ENCODE measurements at places on chromosomes 11 and 22.

- DNase-seq = no peak
Measured at GRCh38 chr11:126915430-126915829, 85.1 kb downstream of the KIRREL3 start.

DNA sequence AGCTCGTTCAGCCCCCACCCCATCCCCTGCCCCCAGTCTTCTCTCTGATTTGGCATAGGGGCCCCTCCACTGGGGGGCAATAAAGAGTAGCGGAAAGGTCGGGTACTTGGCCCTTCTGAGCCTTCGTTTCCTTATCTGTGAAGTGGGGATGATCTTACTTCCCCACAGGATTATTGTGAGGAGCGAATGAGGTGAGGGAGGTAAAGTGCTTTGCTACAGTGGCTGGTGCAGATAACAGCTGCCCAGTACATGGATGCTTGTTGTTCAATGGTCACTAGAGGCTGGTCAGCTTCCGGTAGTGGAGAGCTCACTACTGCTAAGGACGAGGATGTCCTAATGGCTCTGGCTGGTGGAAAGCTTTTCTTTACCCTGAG, 101.2 kb downstream of the CEP164 start:
- DNase-seq = no peak

DNA sequence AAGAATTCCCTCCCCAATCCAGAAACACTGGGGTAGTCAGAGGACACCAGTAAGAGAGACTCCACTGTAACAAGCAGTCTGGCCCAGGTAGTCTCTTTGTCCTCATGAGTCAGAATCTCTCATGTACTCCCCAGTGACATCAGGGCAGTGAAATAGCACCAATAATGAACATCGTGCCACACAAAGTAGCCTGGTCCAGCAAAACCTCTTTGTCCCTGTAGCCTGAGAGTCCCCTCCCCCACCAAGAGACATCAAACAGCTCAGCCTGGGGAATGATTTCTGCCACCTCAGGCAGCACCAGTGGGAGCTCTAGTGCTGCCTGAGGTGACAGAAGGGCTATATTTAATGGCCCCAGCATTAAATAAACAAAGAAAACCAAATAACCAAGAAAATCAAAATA, 88.1 kb downstream of the SBF2 start:
- DNase-seq = no peak

- no peak for DNase-seq
Measured at GRCh38 chr22:39212721-39213376, 31.9 kb downstream of the PDGFB start.

GRCh38 chr11:35600331-35600838, 17.9 kb upstream of the FJX1 start:
- DNase-seq = no peak

- DNase-seq = peak; percentile 38
Measured at GRCh38 chr11:77619576-77620198, 17.9 kb downstream of the CLNS1A start.

- no peak for DNase-seq
Measured at GRCh38 chr11:71055925-71056324, 196.5 kb downstream of the SHANK2 start.

GRCh38 chr11:18578975-18579598, 9.4 kb downstream of the UEVLD start:
- DNase-seq = no peak

GRCh38 chr22:17257121-17258001, 38.1 kb upstream of the ADA2 start:
- no peak for DNase-seq

DNA sequence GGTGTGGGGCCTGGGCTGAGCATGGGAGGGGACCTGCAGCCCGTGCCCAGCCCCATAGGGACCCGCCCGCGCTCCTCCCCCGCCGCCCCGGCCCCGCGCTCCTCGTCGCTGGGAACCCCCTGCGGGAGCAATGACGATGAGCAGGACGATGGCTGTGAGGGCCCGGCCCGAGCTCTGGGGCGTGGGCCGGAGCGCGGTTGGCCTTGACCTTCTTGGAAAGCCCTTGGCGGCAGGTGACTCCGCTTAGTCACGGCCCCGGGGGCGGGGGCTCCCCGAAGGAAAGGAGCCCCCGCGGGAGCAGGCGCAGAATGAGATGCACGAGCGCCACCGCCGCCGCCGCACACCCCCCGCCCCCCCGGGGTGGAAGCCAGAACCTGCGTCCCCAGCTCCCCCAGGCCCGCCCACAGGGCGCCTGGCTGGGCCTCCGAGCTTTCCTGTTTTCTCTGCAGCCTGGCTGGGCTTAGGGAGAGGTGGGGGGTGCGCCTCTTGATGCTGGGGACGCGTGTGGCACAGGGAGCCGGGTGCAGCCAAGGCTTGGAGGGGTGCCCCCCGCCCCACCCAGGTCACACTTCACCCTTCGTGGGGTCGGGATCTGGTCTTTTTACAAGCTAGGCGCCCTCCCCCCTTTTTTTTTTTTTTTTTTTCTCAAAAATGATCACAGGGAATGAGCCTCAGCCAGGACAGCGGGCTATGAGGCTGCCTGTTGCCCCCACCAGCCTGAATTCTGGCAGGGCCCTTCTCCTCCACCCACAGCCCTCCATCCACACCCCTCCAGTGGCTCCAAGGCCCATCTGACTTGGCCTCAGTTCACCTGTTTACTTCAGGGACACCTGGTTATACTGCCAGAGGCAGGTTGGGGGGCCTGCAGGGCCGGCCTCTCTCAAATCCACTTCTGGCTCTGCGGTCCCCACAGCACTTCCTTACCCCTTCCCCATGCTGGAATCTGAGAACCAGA, 17.9 kb downstream of the CRELD2 start:
- DNase-seq = peak; percentile 93

DNA sequence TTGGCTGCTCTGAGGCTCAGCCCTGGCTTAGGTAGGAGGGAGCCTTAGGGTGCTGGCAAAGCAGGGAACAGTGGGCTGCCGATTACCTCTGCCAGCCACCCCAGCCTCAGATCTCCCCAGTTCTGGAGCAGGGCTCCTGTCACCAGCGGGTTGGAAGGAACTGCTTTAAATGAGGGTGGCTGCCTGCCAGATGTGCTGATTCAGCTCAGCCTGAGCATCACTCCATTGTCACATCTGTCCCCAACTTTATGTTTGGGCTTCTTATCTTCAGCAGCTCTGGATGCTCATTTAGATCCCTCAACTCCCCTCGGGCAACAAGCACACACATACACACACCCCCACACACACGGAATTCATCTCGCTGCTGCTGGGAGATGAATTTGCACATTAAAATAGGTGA, 16.9 kb upstream of the ANKK1 start:
- DNase-seq = no peak

DNA sequence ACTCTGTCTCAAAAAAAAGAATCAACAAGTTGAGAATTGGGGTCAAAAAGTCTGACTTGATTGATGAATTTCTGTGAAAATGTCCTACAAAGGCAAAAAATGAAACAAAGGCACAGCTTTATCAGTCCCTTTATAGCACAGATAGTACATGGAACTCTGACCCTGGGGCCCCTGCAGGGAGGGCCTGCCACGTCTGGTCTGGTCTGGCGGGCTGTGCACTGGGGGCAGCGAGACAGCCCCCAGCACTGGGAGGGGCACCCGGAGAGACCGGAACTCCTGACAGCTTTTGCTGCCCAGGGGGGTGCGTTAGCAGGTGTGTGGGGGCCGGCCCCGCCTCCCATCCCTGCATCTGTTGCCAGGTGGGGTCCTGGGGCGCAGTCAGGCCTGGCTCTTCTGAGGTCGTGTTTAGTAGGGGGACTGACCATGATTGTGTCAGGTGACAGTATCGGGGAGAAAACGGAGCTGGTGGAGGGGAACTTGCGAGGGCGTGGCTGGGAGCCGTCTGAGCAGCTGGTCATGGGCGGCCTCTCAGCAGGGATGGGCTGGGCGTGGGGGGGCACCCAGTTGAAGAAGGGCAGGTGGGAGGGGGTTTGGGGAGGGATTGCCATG, 51.7 kb downstream of the GRAMD4 start:
- DNase-seq = no peak

DNA sequence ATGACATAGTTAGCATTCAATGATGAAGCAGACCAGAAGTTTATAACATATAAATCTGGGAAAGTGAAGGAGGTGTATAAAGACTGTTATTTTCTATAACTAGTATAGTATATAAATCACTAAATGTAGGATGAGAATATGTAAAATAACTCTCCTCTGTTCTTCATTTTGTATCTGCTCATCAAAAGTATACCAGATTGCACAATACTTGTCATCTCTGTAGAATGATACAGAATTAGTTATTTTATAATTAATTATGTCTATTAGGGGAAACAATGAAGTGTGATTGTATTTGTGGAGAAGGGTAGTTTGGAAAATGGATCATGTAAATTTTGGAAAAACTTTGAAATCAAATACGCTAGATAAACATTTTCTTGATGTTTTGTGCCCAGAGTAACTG, 18.4 kb downstream of the OR51L1 start:
- no peak for DNase-seq

GRCh38 chr11:31788085-31788484, 23.0 kb downstream of the PAX6 start:
- DNase-seq = no peak

- no peak for DNase-seq
Measured at GRCh38 chr22:19143967-19144400, 467 bp downstream of the ESS2 start.

- DNase-seq = no peak
Measured at GRCh38 chr22:42389143-42389542, 43.1 kb downstream of the NFAM1 start.
